NCI-H2171 treated with DMSO at 0.1 percent for 48 hours (cell line): ENCODE measurements at places on chromosomes 7 and 10.

GRCh38 chr7:53062796-53063195, 27.4 kb downstream of the POM121L12 start:
- no peak for DNase-seq

DNA sequence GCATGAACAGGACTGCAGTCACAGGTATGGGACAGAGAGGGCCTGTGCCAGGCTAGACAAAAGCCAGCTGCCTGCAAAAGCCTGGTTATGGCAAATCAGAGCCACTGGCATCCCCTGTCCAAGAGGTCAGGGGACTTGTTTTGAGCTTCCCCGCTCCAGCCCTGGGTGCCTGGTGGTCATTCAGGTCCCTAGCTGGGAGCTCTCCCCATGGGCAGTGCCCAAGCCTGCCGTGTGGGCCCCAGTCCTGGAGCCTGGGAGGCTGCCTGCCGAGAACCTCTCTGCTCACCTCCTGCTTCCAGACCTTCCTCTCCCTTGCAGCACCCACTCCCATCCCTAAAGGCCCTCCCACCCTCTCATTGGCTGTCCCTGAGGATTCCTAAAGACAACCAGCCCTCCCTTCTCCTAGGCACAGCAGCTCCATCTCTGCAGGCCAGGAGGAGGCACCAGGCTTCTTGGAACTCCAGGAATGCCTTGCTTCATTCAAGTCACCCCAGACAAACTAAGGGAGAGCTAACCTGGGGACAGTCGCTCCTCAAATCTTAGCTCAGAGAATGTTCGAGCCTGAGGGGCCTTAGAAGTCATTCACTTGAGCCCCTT, 150.6 kb downstream of the C10orf105 start:
- DNase-seq: no peak

GRCh38 chr7:104231054-104232046, 23.5 kb upstream of the ORC5 start:
- DNase-seq: peak; percentile 84

DNA sequence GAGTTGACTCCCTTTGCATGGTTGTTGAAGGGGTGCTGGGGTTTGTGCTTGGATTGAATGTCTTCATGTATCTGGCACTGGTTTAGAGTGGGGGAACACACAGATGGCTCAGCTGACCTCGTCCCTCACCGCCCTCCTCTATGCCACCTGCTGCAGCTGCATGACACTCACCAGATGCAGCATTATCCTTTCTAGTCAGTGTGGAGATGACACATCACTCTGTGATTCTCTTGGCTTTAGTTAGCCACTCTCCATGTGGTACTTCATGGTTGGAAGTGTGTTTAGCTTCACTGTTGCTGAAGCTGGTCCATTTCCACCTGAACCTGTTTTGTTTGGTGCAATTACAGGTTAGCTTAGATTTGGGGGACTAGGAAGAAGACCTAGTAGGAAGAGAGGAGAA, 56.3 kb upstream of the BMPER start:
- no peak for DNase-seq

DNA sequence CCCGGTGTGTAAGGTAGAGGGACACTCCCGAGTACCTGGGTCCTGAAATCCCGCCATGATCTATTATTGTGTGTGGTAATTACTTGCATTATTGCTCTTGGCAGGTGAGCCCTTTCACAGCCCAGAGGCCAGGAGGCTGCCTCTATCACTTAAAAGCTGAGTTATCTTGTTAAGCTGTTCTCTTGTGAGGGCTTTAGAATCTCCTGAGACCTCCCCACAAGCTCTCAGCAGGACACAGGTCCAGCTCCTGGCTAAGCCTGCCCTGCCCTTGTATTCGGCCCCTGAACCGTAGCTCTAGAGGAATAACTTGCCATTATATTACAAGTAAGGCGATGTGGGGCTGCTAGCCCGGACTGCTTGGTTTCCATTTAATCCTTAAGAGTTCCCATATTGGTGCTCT, 13.9 kb downstream of the SND1 start:
- no peak for DNase-seq

DNA sequence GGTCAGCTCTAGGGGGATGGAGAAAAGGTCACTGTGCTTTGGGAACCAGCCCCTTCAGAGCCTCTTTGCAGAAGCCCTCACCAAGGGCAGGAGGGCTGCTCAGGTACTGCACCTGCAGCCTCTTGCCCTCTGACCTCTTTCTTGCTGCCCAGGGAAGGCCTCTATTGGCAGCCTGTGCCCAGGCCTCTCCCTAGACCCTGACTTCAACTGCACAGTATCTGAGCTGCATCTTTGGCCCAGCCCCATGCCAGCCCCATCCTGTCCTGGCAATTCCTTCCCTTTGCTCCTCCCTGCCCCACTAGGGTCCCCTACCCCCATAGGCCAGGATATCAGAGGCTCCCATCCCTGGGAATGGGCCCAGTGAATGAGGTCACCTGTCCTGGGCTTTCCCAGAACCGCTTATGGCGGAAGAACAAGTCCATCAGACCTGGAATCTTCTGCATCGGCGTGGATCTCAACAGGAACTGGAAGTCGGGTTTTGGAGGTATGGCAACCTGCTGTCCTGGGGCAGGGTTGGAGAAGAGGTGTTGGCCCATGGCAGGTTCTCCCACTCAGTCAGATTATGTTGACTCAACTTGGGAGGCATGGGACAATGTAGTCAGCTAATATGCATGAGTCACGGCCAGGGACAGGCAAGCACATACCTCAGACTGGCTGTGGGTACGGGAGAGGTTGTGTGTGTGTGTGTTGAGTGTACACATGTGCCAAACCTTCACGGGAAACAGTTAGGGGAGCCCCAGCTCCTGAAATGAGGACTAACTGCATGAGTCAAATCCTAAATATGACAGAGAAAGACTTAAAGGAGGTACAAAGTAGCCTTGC, 17.1 kb upstream of the CPA1 start:
- no peak for DNase-seq

- no peak for DNase-seq
Measured at GRCh38 chr7:75579899-75580298, 87.8 kb downstream of the SPDYE5 start.

GRCh38 chr10:72935361-72935760, 19.2 kb downstream of the PLA2G12B start:
- no peak for DNase-seq

GRCh38 chr7:111998326-111998725, 207.9 kb downstream of the DOCK4 start:
- DNase-seq: no peak

DNA sequence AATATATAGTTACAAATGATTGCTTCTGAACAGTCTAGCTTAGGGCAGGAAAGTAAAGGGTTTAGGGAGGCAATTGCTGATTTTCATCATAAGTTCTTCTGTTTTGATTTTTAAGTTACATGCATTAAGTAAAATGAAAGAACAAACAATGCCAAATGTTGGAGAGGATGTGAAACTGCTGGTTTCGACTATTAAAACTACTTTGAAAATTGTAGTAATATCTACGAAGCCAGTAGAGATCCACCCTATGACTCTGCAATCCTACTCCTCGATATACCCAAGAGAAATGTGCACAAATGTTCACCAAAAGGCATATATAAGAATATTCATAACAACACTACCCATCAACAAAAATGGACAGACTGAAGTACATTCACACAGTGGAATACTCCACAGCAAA, 24.3 kb downstream of the PDZD8 start:
- DNase-seq: no peak

- DNase-seq: no peak
Measured at GRCh38 chr10:114953047-114953446, 15.1 kb downstream of the TRUB1 start.

GRCh38 chr10:29344073-29344820, 55.4 kb downstream of the LYZL1 start:
- no peak for DNase-seq

GRCh38 chr10:103445767-103446567, 6.2 kb downstream of the CALHM2 start:
- no peak for DNase-seq

DNA sequence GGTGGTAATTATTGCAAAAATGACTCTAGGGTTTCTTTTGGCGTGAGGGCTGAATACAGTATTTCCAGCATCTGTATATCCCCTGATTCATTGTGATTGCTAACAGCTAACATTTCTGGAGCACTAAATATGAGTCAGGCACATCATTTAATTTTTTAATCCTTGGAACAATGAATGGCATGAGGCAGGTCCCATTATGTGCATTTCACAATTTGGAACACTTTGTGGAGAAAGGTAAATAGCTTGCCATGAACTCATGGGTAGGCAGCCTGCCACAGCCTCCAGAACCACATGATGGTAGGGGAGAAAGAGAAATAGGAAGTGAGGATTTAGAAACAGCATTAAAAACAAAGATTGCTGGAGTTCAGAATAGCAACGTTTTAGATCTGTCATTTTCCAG, 1.7 kb downstream of the NPTX2 start:
- DNase-seq: no peak

- DNase-seq: no peak
Measured at GRCh38 chr10:105605104-105605503, 964.0 kb downstream of the SORCS3 start.

GRCh38 chr10:87974769-87975168, 111.3 kb downstream of the PTEN start:
- no peak for DNase-seq

DNA sequence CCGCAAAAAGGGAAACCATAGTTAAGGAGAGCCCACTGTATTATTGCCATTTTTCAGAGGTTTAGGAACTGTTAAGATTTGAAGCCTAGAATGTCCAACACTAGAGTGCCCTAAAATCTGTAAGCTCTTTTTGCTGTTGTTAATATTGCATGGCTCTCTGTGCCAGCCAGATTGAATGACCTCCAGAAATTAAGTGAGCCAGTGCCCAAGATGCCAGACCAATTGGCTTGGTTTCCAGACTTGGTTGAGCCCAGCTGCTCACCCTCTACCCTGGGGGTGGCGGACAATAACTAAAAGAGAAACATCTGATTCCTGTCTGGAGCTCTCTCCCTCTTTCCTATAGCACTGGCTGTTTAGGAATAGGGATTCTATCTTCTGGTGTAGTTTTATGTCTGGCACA, 340.1 kb downstream of the PHF14 start:
- no peak for DNase-seq

GRCh38 chr10:75803816-75804552, 372.6 kb downstream of the LRMDA start:
- peak; percentile 57 for DNase-seq

- no peak for DNase-seq
Measured at GRCh38 chr7:18278316-18278715, 217.2 kb upstream of the HDAC9 start.

GRCh38 chr10:110244550-110244949, 37.1 kb downstream of the MXI1 start:
- DNase-seq: peak; percentile 1

GRCh38 chr7:1696671-1697498, 26.8 kb downstream of the ELFN1 start:
- DNase-seq: no peak

DNA sequence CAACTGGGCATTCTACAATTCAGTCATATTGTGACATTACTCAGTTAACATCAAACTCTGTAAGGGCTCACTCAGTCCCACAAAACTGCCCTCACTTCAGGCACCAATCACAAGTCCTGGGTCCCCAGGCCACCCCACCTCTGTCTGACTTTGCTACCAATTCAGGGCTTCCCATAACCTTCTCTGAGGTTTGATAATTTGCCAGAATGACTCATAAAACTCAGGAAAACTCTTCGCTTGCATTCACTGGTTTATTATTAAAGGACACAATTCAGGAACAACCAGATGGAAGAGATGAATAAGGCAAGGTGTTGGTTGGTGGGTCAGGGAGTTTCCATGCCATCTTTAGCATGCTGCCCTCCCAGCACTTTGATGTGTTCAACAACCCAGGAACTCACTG, 41.3 kb downstream of the AVL9 start:
- no peak for DNase-seq

- no peak for DNase-seq
Measured at GRCh38 chr7:71454981-71455380, 323.0 kb downstream of the GALNT17 start.

GRCh38 chr7:143388491-143389101, 7.5 kb downstream of the ZYX start:
- no peak for DNase-seq

- peak; percentile 92 for DNase-seq
Measured at GRCh38 chr7:32495298-32496051, at the start of gene AVL9. TSS of gene AVL9 (plus strand) at chr7:32495489. CDS start at chr7:32495710, 221 bp downstream.

DNA sequence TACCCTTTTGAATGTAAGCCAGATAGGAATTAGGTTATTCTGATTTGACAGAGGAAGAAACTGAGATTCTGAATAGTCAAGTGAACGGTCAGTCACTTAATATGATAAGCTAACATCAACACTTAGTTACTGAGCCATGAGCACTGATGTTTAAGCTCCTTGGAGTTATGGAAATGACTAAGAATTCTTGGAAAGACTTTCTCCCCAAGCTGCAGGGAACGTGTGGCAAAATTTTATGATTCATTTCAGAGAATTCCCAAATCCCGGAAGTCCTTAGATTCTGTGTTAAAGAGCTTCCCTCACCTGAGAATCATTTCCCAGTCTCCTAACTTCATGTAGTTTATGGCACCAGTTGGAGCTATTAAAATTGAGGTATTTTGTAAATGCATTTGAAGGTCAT, 330.9 kb downstream of the XPNPEP1 start:
- DNase-seq: no peak

DNA sequence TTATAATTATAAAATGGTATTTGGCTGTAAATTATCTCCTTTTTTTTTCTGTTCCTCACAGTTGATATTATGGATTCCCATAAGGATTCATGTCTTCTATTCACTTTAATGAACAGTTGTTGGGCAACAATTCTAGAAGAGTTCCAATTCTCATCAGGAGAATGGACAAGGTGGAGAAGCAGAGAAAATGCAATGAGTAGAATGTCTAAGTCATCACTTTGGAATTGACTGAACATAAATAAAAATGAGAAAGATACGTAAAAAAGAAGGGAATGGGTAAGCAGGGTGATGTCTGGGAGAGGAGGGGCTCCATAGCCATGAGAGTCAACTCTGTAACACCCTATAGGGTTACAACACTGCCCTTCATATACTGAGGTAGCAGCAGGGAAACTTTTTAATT, 1.8 kb upstream of the CAV2 start:
- DNase-seq: no peak

- DNase-seq: no peak
Measured at GRCh38 chr10:20535897-20536881, 360.9 kb downstream of the NEBL start.

- no peak for DNase-seq
Measured at GRCh38 chr7:80279760-80280159, 145.1 kb downstream of the GNAI1 start.

DNA sequence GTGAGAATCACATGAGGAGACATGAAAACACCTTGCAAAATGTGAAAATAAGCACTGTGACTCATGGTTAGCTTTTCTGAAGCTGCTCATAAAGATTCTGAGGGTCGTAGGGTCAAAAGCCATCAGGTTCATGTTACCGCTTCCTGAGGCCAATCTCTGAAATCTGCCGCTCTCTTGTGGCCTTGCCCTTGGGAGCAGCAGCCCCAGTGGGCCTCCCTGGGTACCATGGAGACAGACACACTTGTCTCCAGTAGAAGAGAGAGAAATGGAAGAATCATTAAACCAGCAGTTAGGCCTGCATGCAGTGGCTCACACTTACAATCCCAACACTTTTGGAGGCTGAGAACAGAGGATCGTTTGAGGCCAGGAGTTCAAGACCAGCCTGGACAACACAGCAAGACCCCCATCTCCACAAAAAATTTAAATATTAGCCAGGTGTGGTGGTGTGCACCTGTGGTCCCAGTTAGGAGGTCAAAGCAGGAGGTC, 42.8 kb downstream of the NIPSNAP2 start:
- DNase-seq: peak; percentile 17

GRCh38 chr7:77308792-77309191, 107.4 kb downstream of the GSAP start:
- DNase-seq: no peak

- DNase-seq: no peak
Measured at GRCh38 chr7:1688542-1688941, 18.5 kb downstream of the ELFN1 start.

GRCh38 chr10:122237331-122237990, 33.6 kb upstream of the BTBD16 start:
- no peak for DNase-seq
